WERI-Rb-1 (cell line): ENCODE measurements at places on chromosomes 3 and 15.

GRCh38 chr3:122324871-122325323, at the start of gene CSTA:
TSS of gene CSTA (plus strand) at chr3:122325248. CDS start at chr3:122325293, 45 bp downstream.
- no peak for DNase-seq

GRCh38 chr3:114364806-114365654, 71.2 kb downstream of the TIGIT start:
- DNase-seq: no peak

- DNase-seq: no peak
Measured at GRCh38 chr3:141388823-141389621, 20.7 kb downstream of the ZBTB38 start.

DNA sequence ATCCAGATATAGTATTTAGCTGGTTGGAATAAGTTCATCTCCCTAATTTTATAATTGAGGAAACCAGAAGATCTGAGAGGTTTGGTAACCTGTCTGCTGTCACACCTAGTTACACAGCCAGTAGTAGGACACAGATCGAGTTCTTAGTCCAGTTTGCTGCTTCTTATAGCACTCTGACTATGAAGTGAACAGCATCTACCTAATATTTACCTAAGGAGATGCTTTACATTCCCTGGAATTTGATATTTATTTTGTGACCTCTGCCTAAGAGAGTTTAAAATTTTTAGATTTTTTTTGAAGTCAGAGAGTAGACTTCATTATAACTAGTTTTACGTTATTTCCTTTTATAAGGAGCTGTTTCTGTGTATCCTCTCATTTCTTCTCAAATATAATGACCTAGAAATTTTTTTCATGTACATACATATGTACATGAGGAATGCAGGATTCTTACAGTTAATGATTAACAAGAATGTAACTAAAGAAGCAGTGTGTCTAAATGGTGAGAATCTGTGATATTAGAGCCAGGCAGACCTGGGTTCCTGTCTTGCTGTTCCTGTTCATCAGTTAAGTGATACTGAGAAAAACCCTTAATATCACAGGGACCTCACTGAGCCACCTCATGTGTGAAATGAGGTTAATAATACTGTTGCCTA, 4.3 kb downstream of the ARHGEF26 start:
- DNase-seq: no peak

DNA sequence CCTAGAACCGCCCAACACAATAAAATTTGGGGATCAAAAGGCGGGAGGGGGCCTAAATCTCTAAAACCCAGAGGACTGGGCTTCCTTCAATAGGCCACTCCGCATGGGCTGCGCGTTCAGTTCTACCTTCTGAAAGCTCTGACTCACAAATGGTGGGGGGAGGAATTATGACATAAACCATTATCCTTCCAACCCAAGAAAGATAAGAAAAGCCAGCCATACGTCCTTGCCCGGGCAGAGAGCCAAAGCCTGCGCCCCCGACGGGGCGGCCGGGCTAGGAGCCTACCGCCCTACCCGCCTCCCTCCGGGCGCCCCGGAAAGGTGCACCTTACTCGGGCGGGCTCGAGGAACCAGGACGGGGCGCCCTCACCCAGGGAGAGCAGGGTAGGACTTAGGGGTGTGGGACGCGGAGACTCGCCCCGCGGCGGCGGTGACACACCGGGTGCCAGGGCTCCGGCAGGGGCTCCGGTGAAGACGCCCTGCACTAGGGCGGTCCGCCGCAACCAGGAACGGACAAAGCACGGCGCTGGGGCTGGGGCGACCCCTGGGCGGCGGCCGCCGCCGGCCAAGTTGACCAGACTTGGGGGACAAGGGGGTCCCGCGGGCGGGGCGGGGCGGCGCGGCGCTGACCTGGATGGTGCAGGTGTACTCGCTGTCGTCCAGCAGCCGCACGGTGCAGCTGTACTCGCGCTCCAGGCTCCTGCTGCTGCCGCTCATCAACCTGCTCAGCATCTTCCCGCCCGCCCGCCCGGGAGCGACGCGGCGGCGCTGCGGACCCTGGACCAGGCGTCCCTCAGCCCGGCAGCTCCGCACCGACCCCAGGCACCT, 534 bp downstream of the FRMD5 start:
- peak; percentile 33 for DNase-seq

DNA sequence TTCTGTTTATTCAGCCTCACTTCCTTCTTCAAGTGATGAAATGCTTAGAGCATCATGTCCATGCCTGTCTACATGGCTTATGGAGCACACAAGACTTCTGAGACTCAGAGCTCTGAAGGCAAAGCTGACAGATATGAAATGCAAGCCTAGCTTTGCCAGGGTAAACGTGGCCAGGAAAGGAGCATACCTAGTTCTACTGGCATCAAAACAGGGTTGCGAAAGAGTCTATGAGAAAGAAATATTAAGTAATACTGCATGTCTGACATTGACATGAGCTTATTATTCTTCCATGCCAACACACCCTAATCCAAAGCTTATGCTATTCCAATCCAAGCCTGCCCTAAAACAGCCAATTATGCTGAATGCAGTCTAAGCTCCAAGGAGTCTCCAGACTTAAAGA, 391.5 kb downstream of the ERC2 start:
- no peak for DNase-seq

- DNase-seq: no peak
Measured at GRCh38 chr3:117263270-117263669, 553.7 kb downstream of the TUSC7 start.

- DNase-seq: peak; percentile 21
Measured at GRCh38 chr15:72116731-72117485, 1.0 kb downstream of the MYO9A start.

DNA sequence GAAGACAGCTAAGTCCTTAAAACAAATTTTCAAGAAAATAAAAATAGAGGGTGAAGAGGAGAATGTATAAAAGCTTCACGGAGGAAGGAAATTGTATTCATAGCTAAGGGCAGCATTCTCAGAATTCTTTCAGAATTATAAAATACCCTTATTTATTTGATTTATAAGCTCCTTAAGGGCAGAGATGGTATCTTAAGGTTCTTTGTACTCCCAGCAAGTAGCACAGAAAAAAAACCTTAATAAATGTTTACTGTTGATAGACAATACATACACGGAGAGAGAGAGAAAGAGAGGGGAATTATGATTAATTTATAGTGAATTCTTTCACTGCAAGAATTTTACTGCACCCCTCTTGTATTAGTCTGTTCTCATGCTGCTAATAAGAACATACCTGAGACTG, 375.6 kb upstream of the CCDC54 start:
- no peak for DNase-seq

DNA sequence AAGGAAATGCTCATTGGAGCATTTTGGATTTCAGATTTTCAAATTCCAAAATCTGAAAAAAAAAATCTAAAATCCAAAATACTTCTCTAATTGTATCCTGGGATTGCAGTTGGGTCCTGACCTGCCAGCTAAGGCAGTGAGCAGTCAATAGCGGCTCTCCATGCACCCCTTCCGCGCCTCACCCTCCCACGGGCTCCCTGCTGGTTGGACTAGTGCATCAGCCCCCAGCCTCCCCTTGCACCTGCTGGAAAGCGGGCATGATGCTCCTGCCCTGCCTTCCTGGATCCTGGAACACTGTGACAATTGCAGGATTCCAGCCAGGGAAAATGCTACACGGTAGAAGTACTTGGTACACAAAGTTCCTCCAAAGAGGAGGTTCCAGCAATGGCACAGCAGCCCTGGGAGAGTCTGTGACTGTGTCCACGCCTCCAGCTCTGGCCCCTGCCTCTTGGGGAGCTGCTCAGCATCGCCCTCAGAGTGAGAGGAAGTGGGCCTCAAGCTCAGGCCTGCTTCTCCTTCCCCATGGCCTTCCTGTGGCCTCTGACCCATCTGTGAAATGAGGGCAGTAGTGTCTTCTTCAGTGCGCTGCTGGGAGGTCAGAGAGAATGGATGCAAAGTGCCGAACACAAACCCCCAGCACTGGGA, 39.5 kb upstream of the CHRNB4 start:
- peak; percentile 46 for DNase-seq

GRCh38 chr15:100901702-100902435, 17.3 kb upstream of the LRRK1 start:
- no peak for DNase-seq

DNA sequence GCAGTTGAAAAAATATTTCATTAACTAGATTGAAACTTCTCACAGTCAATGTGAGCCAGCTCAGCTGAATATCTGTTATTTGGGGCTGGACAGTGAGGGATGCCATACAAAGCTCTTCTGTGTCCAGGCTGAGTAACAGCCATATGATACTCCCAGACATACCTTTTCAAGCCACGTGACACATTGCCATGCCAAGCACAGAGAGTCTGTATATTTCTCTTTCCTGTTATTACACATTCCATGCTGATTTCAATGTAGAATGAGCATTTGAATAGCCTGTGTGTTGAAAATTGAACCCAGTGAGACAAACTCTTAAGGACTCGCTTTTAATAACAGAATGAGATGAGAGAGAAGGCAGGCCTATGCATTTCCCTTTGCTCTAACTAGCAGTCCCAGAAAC, 334.7 kb upstream of the RASGRP1 start:
- DNase-seq: no peak

DNA sequence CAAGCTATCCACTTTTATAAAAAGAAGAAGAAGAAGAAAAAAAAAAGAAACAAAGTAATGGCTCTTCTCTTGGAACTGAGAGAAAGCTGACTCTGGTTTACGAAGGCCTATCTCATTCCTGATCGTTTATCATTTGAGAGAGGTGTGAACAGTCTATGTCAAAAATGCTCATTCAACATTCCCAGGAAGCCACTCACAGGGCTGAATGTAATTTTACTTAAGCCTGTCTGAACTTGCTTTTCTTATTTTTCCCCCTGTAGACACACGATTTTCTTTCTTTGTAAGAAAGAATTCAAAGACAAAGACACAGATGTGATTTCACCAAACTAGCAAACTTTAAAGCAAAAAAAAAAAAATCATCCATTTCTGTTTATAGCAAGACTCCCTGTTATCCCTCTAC, 805.8 kb downstream of the FHIT start:
- no peak for DNase-seq

DNA sequence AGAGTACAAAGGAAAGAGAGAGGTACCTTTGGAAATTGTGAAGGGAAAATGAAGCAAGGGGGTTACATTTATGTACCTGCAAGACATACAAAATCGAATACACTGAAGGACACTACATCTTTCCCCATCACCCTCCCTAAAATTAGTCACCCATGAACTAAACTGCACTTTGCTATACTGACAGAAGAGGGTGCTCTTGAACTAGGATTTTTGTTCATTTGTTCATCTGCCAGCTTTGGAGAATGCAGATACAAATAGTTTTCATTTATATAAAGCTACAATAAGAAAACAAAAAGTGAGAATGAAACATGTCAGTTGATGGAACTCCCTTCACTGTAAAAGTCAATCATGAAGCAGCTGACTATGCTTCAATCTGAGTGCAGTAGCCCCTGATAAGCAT, 55.7 kb downstream of the PCCB start:
- no peak for DNase-seq

DNA sequence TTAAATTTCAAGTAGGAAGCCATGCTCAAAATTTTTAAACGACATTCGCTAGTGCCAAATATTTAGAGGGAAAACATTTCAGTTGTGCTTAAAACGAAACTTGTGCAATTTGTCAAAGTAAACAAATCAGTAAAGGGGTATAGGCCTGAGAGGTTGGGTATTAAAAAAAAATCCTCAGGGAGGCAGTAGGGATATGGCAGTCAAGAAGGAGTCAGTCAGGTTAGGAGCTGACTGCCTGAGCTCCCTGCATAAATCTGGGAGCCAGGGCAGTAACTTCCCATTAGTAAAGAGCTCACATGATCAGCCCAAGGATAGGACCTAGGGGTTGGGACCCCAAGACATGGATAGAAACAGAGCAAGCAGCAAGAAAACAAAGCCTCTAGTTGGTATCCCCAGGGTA, 120.7 kb upstream of the STAC start:
- no peak for DNase-seq

GRCh38 chr3:114584734-114585371, 291.0 kb downstream of the TIGIT start:
- no peak for DNase-seq

- no peak for DNase-seq
Measured at GRCh38 chr3:102979682-102980354, 545.0 kb downstream of the ZPLD1 start.

- DNase-seq: no peak
Measured at GRCh38 chr15:71106802-71107500, 8.3 kb upstream of the THSD4 start.

DNA sequence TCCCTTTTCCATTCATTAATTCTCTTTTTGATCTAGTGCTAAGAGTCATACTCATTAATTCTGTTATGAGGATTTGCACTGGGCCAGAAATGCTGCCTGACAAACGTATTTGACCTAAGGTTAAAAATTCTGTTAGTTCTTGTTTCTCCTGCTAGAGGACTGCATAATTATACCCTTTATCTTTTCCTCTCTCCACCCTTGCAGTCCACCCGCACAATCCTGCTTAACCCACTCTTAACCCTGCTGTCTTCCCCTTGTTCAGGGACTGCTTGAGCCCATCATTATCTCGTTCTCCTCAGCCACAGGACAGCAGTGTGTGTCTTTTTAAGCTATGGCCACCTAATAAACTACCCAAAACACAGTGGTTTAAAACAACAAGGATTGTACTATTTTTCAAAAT, 31.1 kb upstream of the DYNC1LI1 start:
- DNase-seq: no peak

DNA sequence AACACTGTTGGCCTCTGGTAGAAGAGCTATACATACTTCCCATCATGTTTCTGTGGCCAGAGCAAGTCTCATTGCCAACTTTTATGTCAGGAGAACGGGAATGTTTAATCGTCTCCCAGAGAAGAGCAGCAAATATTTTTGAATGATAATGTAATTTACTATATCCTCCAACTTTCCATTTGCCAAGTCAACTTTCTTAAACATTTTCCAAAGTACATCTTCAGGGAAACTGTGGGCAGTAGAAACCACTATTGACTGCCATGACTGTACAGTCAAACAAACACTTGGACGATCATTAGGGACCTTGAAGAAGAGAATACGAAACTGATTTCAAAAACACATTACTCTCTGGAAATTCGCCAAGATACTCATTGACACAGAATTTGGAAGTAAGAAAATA, 201.5 kb downstream of the GABRB3 start:
- no peak for DNase-seq

DNA sequence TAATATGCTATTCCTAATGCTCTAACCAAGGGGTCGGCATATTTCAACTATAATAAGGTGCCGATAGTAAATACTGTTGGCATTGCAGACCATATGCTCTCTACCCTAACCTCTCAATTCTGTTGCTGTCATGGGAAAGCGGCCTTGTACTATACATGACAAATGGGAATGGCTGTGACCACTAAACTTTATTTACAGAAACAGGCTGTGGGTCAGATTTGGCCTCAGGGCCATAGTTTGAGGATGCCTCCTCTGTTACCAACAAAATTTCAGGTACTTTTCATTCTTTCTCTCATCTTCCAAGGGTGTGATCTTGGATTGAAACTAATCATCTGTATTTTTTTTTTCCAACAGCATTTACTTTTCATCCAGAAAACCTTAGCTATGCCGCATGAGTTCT, 242.0 kb downstream of the MAGI1 start:
- no peak for DNase-seq

DNA sequence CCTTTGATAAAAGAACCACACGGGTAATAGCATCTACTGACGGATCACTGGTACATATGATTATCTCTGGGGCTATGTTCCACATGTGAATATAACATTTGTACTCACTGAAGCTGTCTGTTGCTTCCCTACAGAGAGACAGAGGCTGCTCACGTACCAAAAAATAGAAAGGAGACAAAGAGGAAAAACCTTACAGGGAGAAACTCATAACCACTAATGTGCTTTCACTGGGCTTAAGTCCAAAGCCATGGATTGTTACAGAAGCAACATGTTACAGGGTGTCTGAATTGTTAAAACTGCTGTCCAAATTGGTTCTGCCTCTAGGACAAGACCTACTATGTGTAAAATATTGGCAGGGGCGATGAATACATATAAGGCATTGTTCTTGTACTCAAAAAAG, 311.9 kb downstream of the FOXP1 start:
- no peak for DNase-seq

GRCh38 chr3:8385848-8386620, 115.6 kb upstream of the LMCD1 start:
- DNase-seq: peak; percentile 37
